ENCODE measurements at places on chromosomes 3 and 15. TPM values are rescaled to one million over a fixed set of nuclear protein-coding genes. Genes with fewer than 3 reads are reported as not detected.

ATR gene
- total RNA-seq: 12.6 TPM

GOLGA6A gene
- total RNA-seq: not detected

C2CD4B gene
- total RNA-seq: 0.68 TPM

PML gene
- 20.4 TPM for total RNA-seq

GOLGA8R gene
- total RNA-seq: 2.8 TPM

MED12L gene
- 0.30 TPM for total RNA-seq

MORC1 gene
- total RNA-seq: not detected

C3orf38 gene
- total RNA-seq: 17.6 TPM

GATM gene
- 0.12 TPM for total RNA-seq

RBPMS2 gene
- not detected for total RNA-seq

SERPINI1 gene
- total RNA-seq: 1.4 TPM

ACTC1 gene
- 0.08 TPM for total RNA-seq

SKOR1 gene
- under 0.01 TPM for total RNA-seq

TNNC1 gene
- total RNA-seq: 2.5 TPM
